Effector memory CD4-positive, alpha-beta T cell (primary cell): ENCODE measurements at places on chromosomes 13 and 19.

- DNase-seq: no peak
These were observed 14.2 kb downstream of the ZC3H13 start for GRCh38 chr13:46038296-46038695.

GRCh38 chr13:30763786-30764413 lies 28.6 kb downstream of the ALOX5AP start:
- DNase-seq: no peak

DNA sequence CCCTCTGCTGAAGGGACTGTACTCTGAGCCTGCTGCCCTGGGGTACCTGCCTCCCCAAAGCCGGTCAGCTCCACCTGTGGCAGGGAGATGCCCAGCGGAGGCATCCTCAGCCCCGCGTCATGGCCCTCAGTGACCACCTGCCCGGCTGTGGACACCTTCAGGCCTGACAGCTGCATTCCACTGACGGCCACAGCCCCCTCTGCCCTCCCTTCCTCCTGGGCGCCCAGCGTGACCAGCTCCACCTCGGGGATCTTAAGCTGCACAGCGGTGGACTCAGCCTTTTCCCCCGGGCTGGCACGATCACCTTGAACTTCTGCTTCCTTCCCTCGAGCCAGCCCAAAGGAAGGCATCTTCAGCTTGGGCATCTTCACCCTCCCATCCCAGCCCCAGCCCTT lies 4.8 kb upstream of the HIPK4 start:
- DNase-seq: no peak

GRCh38 chr13:27830010-27830409 lies 37.7 kb downstream of the GSX1 start:
- DNase-seq: peak; percentile 13

GRCh38 chr13:33236021-33236420 lies 49.5 kb downstream of the STARD13 start:
- DNase-seq: no peak

DNA sequence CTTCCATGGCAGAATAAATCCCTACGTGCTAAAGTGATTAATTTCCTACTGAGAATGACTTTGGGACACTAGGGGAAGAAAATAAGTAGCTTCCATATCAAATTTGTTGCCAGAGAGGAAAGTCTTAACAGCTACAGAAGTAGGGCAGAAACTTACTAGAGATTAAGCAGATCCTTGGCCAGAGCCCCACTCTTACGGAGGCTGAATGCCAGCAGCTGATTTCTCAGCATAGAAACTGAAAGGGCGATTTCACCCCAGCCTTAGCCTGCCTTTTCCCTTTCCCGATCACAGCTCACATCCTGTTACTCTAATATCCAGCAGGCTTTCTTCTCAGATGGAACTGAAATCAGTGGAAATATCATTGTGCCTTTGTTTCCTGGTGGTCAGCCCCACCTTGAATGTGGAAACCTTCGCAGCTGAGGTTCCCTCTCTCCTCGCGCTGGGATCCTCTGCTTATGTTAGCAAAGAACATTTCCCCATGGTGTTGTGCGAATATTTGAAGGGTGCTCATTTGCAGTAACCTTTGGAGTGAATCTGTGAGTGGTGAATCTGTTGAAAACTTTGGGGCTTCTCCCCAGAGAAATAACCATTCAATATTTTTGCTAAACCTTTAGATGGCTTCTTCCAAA lies 8.4 kb downstream of the FAM124A start:
- no peak for DNase-seq

DNA sequence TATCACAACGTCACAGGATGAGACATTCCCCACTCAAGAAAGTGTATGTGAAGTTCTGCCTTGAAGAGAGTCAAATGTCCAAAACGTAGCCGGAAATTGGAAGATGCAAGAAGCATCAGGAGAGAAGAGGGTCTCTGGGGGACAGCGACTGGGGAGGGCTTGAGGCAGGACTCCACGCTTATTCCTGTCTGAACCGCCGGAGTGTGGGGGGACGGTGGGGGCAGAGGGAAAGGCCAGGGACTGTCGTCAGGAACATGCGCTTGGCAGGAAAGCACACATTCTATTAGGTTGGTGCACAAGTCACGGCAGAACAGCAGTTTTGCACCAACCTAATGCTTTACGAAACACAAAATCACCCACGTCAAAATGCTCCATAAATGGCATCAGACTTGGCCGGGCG lies 95.3 kb upstream of the TM9SF2 start:
- DNase-seq: no peak

GRCh38 chr19:16888629-16889365 lies at the start of gene F2RL3:
F2RL3 (plus strand) TSS chr19:16888999; CDS start chr19:16889190, 191 bp downstream.
- DNase-seq: no peak

DNA sequence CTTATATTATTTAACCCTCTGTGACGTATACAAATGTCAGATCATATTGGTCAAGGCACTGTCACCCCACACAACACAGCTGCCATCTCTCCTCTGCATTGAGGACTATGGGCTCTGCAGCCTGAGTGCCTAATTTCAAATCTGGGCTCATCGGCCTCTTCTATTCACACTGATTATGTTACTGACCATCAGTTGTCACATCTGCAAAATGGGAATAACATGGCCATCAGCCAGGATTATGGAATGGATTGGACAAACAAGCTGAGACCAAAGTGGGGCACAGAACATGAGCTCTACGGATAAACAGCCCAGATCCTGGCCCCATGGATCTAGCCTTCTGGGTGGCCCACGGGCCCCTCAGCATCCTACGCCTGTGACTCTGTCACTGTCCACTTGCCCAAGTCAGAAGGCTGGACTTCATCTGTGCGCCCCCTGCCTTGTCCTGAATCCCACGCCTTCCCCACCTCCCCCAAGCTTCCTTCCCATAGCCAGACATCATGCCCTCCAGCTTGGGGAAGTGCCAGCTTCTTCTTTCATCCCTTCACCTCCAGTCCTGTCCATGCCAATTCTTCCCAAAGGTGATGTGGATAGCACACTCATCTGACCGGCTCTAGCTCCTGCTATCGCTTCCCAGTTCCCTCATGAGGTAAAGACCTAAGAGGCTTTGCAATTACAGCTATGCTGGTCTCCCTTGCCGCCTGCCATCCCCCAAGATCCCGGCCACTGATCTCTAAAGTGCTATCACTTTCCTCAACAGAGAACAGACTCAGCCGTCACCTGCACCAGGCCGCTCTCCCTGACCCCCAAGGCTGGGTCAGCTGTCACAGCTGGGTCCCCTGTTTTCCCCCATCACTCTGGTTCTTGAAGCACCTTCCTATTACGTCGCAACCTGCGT lies 872 bp downstream of the FARSA start:
- no peak for DNase-seq

- DNase-seq: no peak
These were observed 423.0 kb downstream of the DCT start for GRCh38 chr13:94056362-94056990.

GRCh38 chr13:30620941-30621340 lies 3.2 kb downstream of the USPL1 start:
- DNase-seq: no peak

DNA sequence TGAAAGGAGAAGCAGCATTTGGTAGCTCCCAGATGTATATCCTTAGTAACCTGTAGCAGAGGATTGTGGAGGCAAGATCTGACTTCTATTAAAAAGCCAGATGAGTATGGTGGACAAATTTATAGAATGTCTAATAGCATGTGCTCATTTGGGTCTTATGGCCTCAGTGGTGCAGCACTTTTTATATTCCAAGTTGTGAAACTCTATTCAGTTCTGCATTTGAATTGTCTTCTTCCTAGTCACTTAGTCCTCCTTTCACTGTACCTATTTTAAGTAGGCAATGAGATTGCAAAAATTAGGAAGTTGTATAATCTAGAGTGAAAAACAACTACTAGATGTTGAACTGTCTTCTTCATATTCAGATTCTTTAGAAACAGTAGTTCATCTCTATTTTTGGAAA lies 412.5 kb upstream of the PCDH9 start:
- no peak for DNase-seq

GRCh38 chr13:31896427-31896826 lies 135.1 kb upstream of the FRY start:
- DNase-seq: no peak

DNA sequence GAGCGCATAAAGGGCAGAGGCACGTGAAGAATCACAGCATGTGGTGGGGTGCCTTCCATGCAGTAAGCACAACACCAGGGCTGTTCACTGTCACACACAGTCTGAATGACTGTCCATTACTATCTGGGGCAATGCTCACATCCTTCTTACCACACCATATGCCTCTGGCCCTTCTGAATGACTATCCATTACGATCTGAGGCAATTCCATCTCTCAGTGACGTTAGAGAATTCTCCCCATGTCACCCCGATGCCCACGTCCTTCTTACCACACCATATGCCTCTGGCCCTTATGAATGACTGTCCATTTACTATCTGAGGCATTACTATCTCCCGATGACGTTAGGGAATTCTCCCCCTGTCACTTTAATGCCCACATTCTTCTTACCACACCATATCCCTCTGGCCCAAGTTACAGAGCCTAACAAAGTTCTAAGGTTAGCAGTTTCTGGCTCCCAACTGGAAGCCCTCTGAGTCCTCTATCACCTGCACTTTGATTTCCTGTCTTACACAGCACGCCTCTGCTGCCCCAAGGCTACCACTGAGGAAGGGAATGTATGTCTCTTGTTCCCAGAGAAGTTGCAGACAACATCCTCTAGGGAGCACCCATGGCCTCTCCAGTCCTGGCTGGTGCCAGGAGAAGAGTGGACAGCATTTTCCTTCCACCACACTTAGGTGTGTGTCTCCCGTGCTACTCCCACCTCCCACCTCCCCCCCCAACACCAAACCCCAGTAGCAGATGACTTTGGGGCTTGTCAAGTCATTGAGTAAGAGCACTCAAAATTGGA lies 154.8 kb downstream of the COG6 start:
- DNase-seq: no peak

GRCh38 chr13:71316792-71317363 lies 550.1 kb downstream of the DACH1 start:
- no peak for DNase-seq

DNA sequence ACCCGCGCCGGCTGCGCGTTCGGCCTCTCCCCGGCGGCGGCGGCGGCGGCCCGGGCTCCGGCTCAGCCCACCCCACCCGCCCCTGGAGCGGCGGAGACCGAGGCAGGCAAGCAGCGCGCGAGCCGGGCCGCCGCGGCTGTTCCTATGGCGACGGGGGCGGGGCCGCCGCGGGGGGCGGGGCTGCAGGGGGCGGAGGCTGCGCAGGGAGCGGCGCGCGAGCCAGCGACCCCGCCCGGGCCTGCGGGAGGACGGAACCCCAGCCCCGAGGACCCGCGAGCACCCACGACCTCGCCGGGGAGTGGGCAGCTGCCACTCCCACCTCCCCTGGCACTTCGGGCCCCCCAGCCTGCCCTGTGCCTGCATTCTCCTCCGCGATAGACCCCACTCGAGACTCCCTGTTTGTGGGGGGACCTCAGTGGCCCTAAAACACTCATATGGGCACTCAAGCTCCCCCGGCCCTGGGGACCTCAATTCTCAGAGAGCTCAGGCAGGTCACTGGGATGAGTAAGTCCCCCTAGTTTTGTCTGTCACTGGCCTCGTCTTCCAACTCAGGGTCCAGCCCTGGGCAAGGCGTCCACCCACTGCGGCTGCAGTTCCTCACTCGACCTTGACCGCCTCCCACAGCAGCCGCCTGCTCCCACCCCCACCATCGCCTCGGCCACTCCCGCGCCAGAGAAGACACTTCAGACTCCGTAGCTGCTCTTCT lies at the start of gene CTXN1:
TSS of gene CTXN1 (minus strand) at position 115 of the 706 bp plus-strand sequence. CDS start 597 bp downstream, outside the sequence.
- DNase-seq: peak; percentile 71

DNA sequence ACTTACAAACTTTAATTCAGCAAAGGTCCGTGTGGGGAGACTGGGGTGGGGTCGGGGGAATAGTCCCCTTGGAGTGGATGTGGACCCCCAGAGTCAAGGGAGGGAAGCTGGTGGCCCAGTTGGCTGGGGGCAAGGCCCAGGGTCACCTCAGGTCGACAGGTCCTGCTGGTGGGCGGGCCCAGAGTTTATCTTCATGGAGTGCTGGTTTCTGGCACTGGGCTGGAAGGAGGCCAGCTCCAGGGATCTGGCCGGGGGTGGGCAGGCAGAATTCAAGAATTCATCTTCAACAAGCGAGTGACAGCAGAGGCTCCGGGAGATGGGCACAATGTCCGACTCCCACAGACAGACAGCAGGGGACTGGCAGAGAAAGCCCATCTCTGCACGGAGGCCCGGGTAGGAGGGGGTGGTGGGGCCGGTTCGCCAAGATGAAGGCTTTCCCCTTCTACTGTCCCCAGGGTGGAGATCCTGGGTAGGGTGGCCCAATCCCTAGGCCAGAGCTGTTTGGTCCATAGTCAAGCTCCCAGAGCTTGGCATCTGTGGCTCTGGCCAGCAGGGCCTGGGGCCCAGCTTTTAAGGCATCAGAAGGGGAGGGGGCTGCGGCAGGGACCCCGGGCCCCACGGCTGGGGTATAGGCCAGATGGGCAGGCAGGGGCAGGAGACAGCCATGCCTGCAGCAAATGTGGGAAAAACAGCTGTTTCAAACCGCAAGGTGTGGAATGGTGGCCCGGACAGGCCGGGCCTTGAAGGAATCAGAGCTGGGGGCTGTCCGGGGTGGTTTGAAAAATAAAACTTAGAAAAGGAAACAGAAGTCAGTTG lies 622 bp upstream of the FDX2 start:
- DNase-seq: no peak

GRCh38 chr19:33499248-33499647 lies 22.3 kb downstream of the PEPD start:
- DNase-seq: no peak

DNA sequence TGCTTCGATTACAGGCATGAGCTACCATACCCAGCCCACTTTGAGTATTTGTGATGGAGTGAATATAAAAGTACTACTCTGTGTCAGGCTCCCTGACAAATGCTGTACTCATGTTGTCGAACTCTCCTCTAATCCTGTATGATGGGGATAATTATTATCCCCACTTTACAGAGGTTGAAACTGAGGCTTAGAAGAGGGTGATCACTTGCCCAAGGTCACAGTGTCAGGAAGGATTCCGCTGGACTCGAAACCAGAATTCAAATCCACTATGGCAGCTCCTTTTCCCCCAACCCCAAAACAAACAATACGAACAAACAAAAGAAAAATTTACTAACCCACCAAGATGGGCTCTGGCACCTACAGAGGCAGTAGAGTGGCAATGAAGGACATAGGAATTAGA lies 1.7 kb upstream of the PPP5C start:
- no peak for DNase-seq

GRCh38 chr19:3822683-3823349 lies 36.6 kb upstream of the MATK start:
- DNase-seq: no peak

DNA sequence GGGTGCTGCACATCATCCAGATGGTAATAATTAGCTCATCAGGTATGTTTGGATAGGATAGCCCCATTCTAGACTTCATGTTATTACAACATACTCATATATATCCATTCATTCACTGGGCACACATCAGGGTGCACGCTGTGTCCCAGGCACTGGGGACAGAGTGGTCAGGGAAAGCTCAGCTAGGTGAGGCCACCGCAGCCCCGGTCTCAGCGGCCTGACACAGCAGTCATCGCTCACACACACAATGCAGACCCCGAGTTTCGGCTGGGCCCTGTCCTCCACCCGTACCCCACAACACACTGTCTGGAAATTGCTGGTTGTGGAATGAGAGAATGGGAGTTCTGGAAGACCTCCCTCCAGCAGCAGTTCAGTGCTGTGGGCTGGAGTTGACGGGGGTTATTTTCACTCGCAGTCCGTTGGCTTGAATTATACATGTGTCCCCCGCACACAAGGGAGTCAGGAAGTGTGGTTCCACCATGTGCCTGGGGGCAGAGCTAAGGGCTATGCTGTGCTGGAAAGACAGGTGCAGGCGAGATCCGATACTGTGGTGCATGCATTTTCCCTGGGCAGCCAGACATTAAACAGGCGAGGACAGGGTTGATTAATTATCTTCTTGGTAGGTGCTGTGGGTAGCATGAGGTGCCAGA lies 257.6 kb downstream of the TEX29 start:
- no peak for DNase-seq
